ENCODE measurements at places on chromosomes 7 and 10. TPM values are rescaled to one million over a fixed set of nuclear protein-coding genes. Genes with fewer than 3 reads are reported as not detected.

GRCh38 chr7:55594414-55594813, 22.1 kb upstream of the VOPP1 start:
- no peaks in the 10 kb centered on the region for H3K36me3 ChIP-seq
- no peaks in the 10 kb centered on the region for H3K4me1 ChIP-seq
- H3K4me3 ChIP-seq, result no peak overlapping the region
- no peak for DNase-seq
- H3K27me3 ChIP-seq, result peaks cover 4% of the 10 kb centered on the region

GRCh38 chr10:132844069-132844809, 58.3 kb upstream of the NKX6-2 start:
- peaks cover 8% of the 10 kb centered on the region for H3K27me3 ChIP-seq
- no peak for DNase-seq
- no peak overlapping the region for H3K4me3 ChIP-seq
- H3K27ac ChIP-seq, result no peak overlapping the region
- peaks cover 4% of the 10 kb centered on the region for H3K4me1 ChIP-seq

GRCh38 chr7:75798770-75799169, 14.8 kb downstream of the CCL24 start:
- H3K27ac ChIP-seq, result no peak overlapping the region
- H3K36me3 ChIP-seq, result no peaks in the 10 kb centered on the region
- no peak overlapping the region for H3K4me3 ChIP-seq

The LIPN gene
- total RNA-seq, result not detected

DNA sequence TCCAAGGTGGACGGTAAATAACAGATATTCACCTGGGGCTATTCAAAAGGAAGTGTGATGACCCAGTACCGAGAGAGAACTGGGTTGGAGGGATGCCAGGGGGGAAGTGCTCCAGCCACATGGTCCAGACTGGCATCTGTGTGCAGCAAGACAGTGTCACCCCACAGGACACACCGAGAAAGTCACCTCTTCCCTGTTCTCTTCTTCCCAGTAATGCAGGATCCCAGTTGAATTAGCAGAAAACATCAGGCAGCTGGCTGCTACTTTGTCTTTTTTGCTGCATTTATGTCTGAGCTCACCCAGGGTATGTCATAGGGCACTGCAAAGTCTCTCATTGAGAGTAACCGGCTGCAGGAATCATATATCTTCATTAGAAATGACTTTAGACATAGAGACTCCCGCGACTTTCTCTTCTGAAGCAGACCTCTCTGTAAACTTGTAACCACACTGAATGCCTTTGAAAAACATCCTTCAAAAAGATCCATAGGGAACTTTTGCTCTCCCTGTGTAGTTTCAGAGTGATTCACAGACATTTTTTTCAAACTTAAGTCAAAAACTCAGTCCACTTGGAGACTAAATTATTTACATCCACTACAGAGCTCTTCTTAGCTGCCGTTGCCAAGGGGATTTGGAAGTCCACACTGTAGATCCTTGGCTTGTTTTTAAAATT, 609.0 kb upstream of the DPP6 start:
- no peaks in the 10 kb centered on the region for H3K4me1 ChIP-seq
- no peaks in the 10 kb centered on the region for H3K36me3 ChIP-seq
- no peak overlapping the region for H3K4me3 ChIP-seq
- H3K27ac ChIP-seq, result no peak overlapping the region

GRCh38 chr10:48983648-48984351, 44.2 kb upstream of the LRRC18 start:
- no peaks in the 10 kb centered on the region for H3K36me3 ChIP-seq
- H3K4me3 ChIP-seq, result no peak overlapping the region
- no peak for DNase-seq
- H3K27ac ChIP-seq, result no peak overlapping the region
- no peaks in the 10 kb centered on the region for H3K27me3 ChIP-seq

- H3K36me3 ChIP-seq, result peaks cover 14% of the 10 kb centered on the region
- H3K4me3 ChIP-seq, result peak overlapping the region; percentile 15
- no peak overlapping the region for H3K27ac ChIP-seq
- H3K27me3 ChIP-seq, result no peaks in the 10 kb centered on the region
Measured at GRCh38 chr7:767580-767940, 40.5 kb upstream of the PRKAR1B start.

GRCh38 chr10:109047856-109048255, 875.5 kb downstream of the XPNPEP1 start:
- H3K36me3 ChIP-seq, result no peaks in the 10 kb centered on the region
- no peaks in the 10 kb centered on the region for H3K4me1 ChIP-seq
- DNase-seq, result no peak
- H3K4me3 ChIP-seq, result no peak overlapping the region

DNA sequence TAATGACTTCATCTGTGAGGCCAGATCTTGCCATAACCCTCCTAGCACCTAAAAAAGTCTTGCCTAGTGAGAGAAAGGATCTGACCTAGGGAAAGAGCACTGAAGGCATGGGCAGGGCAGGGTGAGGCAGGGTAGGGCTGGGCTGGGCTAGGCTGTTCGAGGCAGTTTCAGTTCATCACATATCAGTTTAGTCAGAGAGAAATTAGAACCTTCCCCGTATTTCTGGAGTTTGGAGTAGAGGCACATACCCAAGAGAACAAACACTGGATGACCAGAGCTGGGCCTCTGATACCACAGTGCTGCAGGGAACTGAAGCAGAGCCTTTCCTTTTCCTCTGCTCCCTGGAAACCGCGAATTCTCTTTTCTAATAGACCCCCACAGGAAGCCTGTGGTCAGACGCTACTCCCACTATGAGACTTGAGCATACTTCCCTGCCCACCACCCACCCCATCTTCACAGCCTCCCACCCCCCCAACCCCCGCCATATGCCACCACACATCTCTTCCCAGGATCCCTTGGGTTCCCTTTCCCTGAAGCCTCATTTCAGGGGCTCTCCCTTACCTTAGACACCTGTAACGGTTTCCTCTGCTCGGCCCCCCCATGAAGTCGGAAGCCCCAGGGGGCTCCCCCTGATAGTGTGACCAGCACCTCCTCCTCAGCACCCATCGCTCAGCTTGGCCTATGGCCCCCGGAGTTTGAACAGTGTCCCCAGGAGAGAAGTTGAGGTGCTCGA, 406 bp downstream of the SYNPO2L start:
- no peak for DNase-seq
- H3K4me3 ChIP-seq, result no peak overlapping the region
- H3K4me1 ChIP-seq, result no peaks in the 10 kb centered on the region
- no peaks in the 10 kb centered on the region for H3K27me3 ChIP-seq

- H3K4me1 ChIP-seq, result peaks cover 7% of the 10 kb centered on the region
- no peaks in the 10 kb centered on the region for H3K36me3 ChIP-seq
- no peaks in the 10 kb centered on the region for H3K27me3 ChIP-seq
- no peak for DNase-seq
Measured at GRCh38 chr7:1057416-1058291, 13.3 kb downstream of the GPR146 start.

DNA sequence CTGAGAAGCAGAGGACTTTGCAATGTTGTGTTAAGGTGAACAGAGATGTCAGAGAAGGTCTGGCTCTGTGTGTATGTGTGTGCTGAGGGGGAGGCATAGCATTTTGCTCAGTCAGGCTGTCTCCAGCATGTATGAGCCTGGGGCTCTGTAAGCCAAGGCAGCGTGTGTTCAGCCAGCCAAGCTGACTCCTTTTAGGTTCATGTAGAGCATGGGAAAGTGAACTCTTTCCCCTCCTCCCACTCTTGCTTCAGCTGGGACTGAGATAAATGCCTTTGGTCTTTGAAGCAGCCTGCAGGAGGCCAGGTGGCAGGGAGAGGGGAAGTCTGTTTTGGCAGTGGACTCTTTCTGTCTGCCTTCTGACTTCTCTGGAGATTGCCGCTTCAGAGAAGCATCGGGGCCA, 3.8 kb downstream of the SFXN2 start:
- no peak overlapping the region for H3K27ac ChIP-seq
- no peaks in the 10 kb centered on the region for H3K27me3 ChIP-seq
- no peak overlapping the region for H3K4me3 ChIP-seq
- H3K4me1 ChIP-seq, result 0 out of 2 replicates have a peak, but pooled peaks cover 10% of the 10 kb centered on the region

GRCh38 chr10:59748834-59749233, 4.4 kb downstream of the MRLN start:
- H3K27me3 ChIP-seq, result peaks cover 4% of the 10 kb centered on the region
- no peaks in the 10 kb centered on the region for H3K4me1 ChIP-seq

DNA sequence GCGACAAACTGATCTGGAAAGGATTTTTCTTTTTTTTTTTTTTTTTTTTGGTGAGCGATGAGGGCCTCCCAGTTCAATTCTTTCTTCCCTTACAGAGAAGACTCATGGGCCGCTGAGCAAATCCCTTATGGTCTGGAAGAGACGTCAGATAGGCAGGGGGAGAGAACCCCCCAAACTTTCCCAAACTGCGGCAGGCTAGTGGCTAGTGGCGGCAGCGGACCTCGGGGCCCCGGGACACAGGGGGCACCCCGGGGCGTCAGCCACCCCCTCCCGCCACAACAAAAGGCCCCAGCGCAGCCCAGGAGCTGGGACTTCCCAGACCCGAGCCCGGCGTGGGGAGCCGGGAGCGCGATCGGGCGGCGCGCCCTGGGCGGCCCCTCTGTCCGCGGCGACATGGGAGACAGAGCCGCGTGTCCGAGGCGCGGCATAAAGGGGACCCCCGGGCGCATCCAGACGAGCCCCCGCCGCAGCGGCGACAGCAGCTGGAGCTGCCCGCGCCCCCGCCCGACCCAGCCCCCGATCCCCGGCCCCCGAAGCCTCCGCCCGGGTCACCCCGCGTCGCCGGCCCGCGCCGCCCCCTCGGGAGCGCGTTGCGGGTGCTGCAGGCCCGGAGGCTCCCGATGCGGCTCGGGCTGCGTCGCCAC, 755 bp downstream of the FAM171A1 start:
- H3K27ac ChIP-seq, result peak overlapping the region; percentile 68
- H3K4me3 ChIP-seq, result peak overlapping the region; percentile 55
- peaks cover 6% of the 10 kb centered on the region for H3K4me1 ChIP-seq
- no peaks in the 10 kb centered on the region for H3K27me3 ChIP-seq
- no peak for DNase-seq

DNA sequence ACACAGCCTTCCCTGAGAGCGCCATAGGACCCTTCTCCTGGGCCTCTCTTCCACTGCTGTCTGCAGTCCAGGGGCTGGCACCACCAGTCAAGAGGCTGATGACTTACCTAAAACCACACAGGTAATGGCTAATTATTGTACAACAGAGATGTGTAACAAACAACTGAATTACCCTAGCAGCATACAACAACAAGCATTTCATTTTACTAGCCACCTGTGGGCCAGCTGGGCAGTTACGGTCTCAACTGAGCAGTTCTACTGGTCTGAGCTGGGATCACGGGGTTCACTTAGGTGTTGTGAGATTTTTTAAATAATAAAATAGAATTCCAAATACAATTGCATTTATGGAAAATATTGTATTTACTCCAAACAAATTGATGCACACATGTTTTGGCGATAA, 431.9 kb downstream of the TNS3 start:
- no peak overlapping the region for H3K4me3 ChIP-seq
- H3K27me3 ChIP-seq, result peaks cover 17% of the 10 kb centered on the region
- no peak overlapping the region for H3K27ac ChIP-seq

The TES gene
- total RNA-seq, result 99.4 TPM

DNA sequence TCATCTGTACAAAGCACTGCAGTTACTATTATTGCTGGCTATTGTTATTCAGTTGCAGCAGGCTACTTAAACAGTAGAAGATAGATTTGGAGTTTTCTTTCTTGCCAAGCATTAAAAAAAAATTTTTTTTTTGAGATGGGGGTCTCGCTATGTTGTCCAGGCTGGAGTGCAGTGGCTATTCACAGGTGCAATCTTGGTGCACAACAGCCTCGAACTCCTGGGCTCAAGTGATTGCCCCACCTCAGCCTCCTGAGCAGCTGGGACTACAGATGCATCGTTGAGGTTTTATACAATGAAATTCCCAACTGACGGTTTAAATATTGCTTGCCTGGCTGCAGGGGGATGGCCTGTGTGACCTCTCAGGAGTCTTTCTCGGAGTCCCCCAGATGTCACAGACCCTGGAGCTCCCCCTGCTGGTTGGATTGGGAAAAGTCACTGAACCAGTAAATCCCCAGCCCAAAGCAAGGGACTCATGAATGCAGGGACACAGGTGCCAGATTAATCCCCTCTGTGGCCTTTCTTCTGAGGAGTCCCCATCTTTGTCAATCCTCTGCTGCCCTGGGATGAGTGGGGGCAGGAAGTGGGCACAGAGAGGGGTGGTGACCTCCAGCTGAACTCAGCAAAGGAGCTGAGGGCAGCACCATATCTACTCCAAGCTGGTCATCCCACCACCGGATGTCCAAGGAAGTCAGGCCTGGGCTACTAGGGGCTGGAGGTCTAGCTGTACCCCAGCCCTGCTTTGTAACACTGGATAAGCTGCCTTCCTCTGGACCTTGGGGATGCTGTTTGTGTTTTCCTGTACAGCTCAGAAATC, 149.6 kb downstream of the C10orf105 start:
- H3K27ac ChIP-seq, result no peak overlapping the region
- peaks cover under 1% of the 10 kb centered on the region for H3K4me1 ChIP-seq
- peak; percentile 38 for DNase-seq
- no peaks in the 10 kb centered on the region for H3K36me3 ChIP-seq
- H3K27me3 ChIP-seq, result no peaks in the 10 kb centered on the region

DNA sequence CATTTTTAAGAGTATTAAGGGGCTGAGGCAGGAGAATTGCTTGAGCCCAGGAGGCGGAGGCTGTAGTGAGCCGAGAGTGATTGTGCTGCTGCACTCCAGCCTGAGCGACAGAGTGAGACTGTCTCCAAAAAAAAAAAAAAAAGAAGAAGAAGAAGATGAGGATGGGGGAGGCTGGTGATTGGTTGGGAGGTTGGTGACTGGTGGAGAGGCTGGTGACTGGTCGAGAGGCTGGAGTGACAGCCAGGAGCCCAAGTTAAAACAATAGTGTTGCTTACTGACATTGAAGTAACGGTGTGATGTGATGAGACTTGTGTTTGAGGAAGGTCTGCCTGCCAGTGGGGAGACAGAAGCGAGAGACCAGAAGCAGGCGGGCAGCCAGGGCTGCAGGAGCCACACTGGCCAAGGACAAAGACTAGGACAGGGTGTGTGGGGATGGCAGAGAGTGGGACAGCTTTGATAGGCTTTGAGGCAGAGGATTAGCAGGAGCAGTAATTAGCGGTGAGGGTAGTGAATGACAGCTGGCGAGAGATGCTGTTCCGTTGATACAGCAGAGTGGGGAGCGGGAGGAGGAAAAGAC, 4.9 kb downstream of the SRRT start:
- H3K36me3 ChIP-seq, result peaks cover 8% of the 10 kb centered on the region
- H3K27me3 ChIP-seq, result no peaks in the 10 kb centered on the region
- peaks cover 8% of the 10 kb centered on the region for H3K4me1 ChIP-seq
- H3K4me3 ChIP-seq, result no peak overlapping the region

DNA sequence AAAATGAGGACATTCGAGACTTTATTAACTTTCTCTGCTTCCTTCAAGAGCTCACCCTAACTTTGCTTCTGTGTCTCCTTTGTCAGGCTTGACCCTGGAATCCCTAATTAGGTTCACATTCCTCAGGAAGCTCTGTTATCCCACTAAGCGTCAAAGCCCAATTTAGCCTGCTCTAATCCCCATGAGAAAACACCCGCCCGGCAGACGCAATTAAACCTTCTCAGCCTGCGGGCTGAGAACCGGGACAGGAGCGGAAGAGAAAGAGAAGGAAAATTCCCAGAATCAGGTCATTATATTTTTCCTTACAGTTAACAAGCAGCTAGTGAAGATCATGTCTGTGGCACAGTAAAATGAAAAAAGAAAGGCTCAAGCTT, 93.0 kb downstream of the TNS3 start:
- H3K4me3 ChIP-seq, result no peak overlapping the region
- no peaks in the 10 kb centered on the region for H3K27me3 ChIP-seq
- DNase-seq, result no peak
- peak overlapping the region; percentile 80 for H3K27ac ChIP-seq
- H3K4me1 ChIP-seq, result peaks cover 98% of the 10 kb centered on the region

- no peak overlapping the region for H3K27ac ChIP-seq
- no peak overlapping the region for H3K4me3 ChIP-seq
- no peaks in the 10 kb centered on the region for H3K36me3 ChIP-seq
- no peak for DNase-seq
- H3K27me3 ChIP-seq, result no peaks in the 10 kb centered on the region
Measured at GRCh38 chr7:40194745-40195144, 59.9 kb downstream of the SUGCT start.

Data from Panc1 (cell line).